Smooth muscle cell of the brain vasculature (primary cell): ENCODE measurements at places on chromosomes 7 and 10.

DNA sequence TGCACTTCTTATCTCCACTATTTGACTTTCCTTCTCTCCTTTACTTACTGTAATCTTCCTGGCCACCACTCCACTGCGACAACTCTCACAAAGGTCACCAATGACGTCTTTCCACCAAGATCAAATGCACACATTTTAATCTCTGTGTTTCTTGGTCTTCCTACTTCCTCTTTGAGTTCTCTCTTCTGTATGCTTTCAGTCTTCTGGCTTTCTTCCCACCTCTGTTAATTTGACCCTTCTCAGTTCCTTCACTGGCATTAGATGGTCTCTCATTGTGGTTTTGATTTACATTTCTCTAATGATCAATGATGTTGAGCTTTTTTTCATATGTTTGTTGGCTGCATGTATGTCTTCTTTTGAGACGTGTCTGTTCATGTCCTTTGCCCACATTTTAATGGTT, 31.9 kb downstream of the FAM107B start:
- no peak for DNase-seq

DNA sequence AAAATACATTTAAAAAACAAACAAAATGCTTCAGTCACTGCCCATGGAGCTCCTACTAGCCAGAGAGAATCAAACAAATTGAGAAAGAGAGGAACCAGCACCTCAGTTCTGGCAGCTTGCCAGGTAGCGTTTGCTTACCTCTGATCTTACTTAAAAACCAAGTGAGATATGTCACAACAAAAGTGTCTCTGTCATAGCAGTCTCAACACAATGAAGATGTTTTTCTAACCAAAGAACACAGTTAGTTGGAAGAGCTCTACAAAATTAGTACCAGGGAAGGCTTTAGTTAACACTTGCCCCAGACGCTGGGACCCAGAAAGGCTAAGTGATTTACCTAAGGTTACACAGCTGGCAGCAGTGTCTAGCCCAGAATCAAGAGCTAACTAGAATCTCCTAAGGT, 3.4 kb downstream of the DOCK4 start:
- no peak for DNase-seq

DNA sequence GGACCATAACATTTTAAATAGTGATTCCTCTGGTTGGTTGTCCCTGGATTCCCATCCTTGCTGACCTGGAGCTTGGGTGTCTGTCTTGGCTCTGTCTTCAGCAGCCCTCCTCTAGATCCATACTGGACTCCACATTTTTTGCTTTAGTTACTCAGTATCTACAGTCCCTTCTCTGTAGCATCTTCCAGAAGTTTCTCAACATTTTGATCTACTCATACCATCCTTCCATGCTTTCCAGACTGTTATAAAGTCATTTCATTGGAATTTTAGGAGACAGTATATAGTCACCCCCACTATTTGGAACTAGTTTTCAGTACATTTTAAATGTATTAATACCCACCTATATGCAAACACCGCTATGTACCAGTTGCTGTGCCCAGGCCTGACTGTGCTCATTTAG, 25.8 kb downstream of the APBB1IP start:
- no peak for DNase-seq

GRCh38 chr7:37247861-37248260, 200.8 kb downstream of the ELMO1 start:
- DNase-seq = no peak

DNA sequence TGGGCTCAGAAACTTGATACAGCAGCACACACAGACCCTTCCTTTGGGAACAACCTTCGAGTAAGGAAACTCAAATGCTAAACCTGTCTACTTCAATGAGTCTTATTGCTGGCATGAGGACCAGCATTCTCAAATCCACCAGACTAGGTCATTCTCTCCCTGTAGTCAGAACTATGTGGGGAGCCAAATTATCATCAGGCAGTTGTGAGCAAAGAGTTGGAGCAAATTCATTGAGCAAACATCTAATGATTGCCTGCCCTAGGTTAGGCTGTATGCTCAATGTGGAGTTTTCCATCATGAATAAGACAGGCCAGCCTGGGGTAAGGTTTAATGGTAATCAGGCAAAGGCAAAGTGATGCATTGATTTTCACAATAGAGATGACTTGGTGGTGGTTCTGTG, 3.6 kb downstream of the EPDR1 start:
- DNase-seq = no peak

- no peak for DNase-seq
Measured at GRCh38 chr7:20350518-20350951, 19.8 kb downstream of the ITGB8 start.
